ENCODE measurements at places on chromosomes 11 and 22.

GRCh38 chr11:125001079-125001778, 47.2 kb downstream of the CCDC15 start:
- DNase-seq: no peak

- no peak for DNase-seq
Observed at GRCh38 chr11:68357568-68357967, 45.2 kb downstream of the LRP5 start.

GRCh38 chr11:289398-289711, 429 bp downstream of the PGGHG start:
- no peak for DNase-seq

DNA sequence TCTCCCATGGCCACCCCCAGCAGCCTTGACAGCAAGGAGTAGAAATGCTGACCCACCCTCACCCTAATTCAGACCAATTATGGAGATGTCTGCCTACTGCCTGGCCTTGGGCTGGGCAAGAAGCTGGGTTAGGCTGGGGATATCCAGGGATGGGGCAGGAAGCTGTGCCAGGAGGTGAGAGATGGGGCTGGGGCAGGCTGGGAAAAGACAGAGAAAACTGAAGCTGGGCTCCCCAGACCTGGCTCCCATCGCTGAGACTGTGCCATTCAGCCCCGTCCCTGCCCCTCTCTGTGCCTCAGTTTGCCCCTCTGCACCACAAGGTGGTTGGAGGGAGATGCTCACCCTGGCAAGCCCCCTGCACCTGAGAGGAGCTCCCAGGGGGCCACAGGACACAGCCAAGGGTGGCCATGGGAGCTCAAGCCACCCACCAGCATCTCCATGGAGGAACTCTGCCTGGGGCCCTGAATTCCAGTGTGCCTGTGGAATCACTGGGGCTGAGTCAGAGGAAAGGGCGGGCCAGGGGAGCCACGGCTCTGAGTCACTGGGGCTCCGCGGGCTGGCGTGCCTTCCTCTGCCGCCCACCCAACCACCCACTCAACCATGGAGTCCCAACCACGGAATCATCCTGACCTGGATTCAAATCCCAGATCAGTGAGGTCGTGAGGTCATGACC, 6.0 kb upstream of the CARD10 start:
- no peak for DNase-seq

- no peak for DNase-seq
Observed at GRCh38 chr11:115503083-115503885, 931 bp downstream of the CADM1 start.

- DNase-seq: no peak
Observed at GRCh38 chr22:20989323-20990138, 7.4 kb downstream of the LZTR1 start.

All from stimulated activated CD4-positive, alpha-beta T cell treated with anti-CD3 and anti-CD28 coated beads, Interleukin-1b, Interleukin-23, amount 100 ng/mL, for 1 hour (primary cell).